ENCODE measurements at places on chromosomes 12 and 14. TPM values are rescaled to one million over a fixed set of nuclear protein-coding genes. Genes with fewer than 3 reads are reported as not detected.

Gene WNT1
- not detected for total RNA-seq

Gene SLC38A4
- total RNA-seq = 1.5 TPM

DNA sequence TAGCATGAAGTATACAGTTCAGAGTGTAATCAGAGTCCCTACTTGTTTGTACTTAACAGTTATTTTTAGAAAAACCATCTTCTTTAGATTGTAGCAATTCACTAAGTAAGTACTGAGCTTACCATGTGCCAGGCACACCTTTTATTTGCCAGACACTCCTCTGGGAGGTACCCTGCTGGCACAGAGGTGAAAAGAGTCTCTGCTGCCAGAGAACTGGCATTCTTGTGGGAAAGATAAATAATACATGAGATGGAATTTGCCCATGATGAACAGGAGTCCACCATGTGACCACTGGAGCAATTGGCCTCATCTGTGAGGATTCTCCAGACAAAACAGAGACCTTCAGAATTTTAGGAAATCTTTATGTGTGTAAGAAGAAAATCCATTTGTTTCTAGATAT is 199.3 kb upstream of the SLC16A7 start:
- H3K4me1 ChIP-seq = no peaks in the 10 kb centered on the region
- no peak overlapping the region for H3K27ac ChIP-seq
- H3K36me3 ChIP-seq = no peaks in the 10 kb centered on the region
- DNase-seq = no peak
- no peaks in the 10 kb centered on the region for H3K27me3 ChIP-seq

DNA sequence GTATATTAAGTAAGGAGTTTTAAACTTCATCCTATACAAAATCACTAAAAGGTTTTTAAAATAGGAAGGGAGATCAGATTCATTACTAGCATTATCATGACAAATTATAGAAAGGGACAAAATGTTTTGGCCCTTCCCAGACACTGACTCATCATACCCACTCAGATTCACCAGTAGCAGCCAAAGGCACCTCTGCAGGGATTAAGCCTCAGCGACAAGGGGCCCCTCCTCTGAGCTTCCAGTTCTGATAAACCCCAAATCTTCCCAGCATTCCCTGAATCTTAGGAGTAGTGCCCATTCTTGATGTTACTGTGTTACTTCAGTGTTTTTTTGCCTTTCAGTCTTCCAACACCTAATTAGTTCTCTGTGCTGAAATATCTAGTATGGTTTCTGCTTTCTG is 14.5 kb downstream of the KRAS start:
- peaks cover 3% of the 10 kb centered on the region for H3K36me3 ChIP-seq
- H3K27ac ChIP-seq = no peak overlapping the region
- H3K4me3 ChIP-seq = no peak overlapping the region
- H3K4me1 ChIP-seq = peaks cover 5% of the 10 kb centered on the region
- H3K27me3 ChIP-seq = no peaks in the 10 kb centered on the region
- peak; percentile 41 for DNase-seq

GRCh38 chr12:122864894-122865253 is 29.6 kb downstream of the HIP1R start:
- peaks cover 11% of the 10 kb centered on the region for H3K4me1 ChIP-seq
- H3K27ac ChIP-seq = no peak overlapping the region
- H3K4me3 ChIP-seq = no peak overlapping the region
- no peak for DNase-seq
